ENCODE measurements at places on chromosomes 3 and 15.

DNA sequence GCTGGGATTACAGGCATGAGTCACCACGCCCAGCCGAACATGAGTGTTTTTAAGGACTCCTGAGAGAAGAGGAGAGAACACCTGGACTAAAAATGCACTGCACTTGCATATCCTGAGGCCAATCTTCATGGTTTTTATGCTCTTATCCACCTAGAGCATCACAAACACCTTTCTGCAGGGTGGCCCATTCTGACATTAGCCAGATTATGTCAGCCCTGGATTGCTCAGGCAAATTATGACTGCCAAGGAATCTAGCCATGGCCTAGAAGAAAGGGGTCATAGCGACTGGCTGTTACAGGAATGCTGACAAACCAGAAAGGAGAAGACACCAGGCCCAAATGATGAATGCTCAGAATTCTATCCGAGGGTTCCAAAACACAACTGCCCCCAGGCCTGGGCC lies 40.9 kb upstream of the HERC1 start:
- no peak for DNase-seq
- H3K4me1 ChIP-seq = no peaks in the 10 kb centered on the region
- H3K4me3 ChIP-seq = no peak overlapping the region
- no peaks in the 10 kb centered on the region for H3K27me3 ChIP-seq

- H3K36me3 ChIP-seq = no peaks in the 10 kb centered on the region
- H3K4me1 ChIP-seq = no peaks in the 10 kb centered on the region
- H3K27ac ChIP-seq = no peak overlapping the region
- no peaks in the 10 kb centered on the region for H3K27me3 ChIP-seq
- no peak for DNase-seq
These were observed 514.3 kb downstream of the PDCD6IP start for GRCh38 chr3:34312684-34313083.

DNA sequence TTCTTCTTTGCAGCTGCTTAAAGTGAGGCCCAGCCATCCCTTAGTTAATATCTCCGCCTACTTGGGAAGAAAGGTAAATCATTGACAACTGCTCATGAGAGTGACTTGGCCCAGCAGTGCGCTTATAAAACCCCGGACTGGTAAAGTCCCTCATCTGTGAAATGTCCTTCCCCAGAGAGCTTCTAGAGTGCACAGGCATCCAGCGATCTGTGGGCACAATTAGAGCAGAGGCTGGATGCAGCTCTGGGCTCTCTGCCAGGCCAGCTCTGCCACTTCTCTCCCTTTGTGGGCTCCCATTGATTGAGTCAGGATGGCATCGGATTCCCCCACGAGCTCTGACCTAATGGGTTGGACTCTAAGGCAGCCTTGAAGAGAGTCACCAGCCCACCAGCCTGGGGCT lies 219.0 kb upstream of the LINGO1 start:
- H3K4me3 ChIP-seq = no peak overlapping the region
- peaks cover 43% of the 10 kb centered on the region for H3K27me3 ChIP-seq
- no peak overlapping the region for H3K27ac ChIP-seq
- no peaks in the 10 kb centered on the region for H3K36me3 ChIP-seq
- DNase-seq = peak; percentile 81
- H3K4me1 ChIP-seq = peaks cover 8% of the 10 kb centered on the region

- no peak overlapping the region for H3K4me3 ChIP-seq
- no peak overlapping the region for H3K27ac ChIP-seq
- DNase-seq = no peak
These were observed 54.4 kb downstream of the ROPN1B start for GRCh38 chr3:126023390-126023789.

DNA sequence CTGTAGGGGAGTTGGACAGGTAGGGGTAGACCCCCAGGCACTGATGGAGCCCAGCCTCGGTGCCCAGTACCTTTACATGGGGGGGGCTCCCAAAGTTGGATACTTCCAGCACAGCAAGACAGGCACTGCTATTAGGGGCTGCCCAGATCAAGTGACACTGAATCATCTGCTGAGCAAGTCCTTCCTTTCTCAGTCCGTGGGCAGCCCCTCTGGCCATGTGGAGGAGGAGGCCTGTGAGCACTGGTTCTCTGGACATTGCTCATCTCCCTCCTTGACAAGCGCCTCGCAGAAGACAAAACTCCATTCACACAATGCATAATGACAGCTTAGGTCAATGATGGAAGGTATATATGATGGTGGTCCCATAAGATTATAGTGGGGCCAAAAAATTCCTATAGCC lies 35.7 kb downstream of the EEFSEC start:
- H3K27ac ChIP-seq = no peak overlapping the region
- no peak overlapping the region for H3K4me3 ChIP-seq
- no peak for DNase-seq
- H3K4me1 ChIP-seq = peaks cover 20% of the 10 kb centered on the region
- H3K36me3 ChIP-seq = no peaks in the 10 kb centered on the region
- no peaks in the 10 kb centered on the region for H3K27me3 ChIP-seq

DNA sequence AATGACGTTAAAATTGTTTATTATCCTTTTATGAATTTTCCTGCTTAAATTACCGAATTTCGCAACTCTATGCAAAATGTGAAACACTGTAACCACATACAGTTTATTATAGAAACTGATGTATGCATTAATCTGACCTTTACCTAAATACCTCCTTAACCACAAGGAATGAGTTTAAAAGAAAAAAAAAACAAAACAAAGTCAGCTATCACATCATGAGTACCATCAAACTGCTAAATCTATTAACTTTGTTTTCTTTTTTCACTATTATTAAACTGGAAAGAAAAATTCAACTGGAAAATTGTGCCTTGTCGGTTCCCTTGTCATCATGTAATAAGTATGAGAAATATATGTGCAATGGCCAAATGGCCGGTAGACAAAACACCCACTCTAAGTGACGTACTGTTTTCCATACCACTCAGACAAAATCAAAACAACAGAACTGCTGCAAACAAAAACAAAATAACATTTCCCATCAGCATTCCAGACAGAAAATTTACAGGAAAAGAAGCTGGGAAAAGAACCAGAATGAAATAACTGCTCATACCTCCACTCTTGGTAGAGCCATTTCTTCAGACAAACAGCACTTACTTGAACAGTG lies 415.3 kb downstream of the FOXP1 start:
- H3K4me3 ChIP-seq = no peak overlapping the region
- no peak for DNase-seq
- H3K27me3 ChIP-seq = no peaks in the 10 kb centered on the region
- peaks cover 38% of the 10 kb centered on the region for H3K4me1 ChIP-seq

DNA sequence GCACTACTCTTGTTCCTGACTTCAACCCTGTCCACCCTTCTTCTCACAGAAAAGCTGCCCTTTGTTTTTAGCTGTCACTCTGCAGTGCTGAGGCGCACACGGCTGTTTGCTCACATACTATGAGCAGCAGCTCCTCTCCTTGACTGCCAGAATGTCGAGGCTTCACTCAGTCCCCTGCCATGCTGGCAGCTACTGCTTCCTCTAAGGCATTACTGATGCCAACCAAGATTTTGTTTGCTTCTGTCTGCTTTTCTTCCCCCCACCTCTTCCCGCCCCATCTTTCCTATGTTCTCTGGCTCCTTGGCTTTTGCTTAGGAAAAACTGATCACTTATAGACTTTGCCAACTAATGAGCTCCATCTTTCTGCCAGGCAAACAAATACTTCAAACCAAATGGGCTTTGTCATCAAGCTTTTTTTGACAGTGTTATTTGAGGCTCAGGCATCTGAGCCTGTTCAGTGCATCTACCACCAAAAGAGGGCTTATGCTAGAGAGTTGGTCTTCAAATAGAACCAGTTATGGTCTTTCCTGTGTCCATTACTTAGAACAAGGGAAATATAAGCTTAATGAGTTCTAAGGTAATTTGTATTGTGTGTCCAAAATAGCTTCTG lies 81.0 kb downstream of the FBXL2 start:
- no peak overlapping the region for H3K27ac ChIP-seq
- peaks cover 12% of the 10 kb centered on the region for H3K4me1 ChIP-seq
- no peak overlapping the region for H3K4me3 ChIP-seq
- H3K27me3 ChIP-seq = no peaks in the 10 kb centered on the region
- DNase-seq = no peak

- DNase-seq = peak; percentile 40
- H3K36me3 ChIP-seq = no peaks in the 10 kb centered on the region
- no peaks in the 10 kb centered on the region for H3K27me3 ChIP-seq
These were observed 30.2 kb downstream of the KCNAB1 start for GRCh38 chr3:156150434-156151066.

GRCh38 chr3:177928172-177928873 lies 607.9 kb upstream of the KCNMB2 start:
- no peaks in the 10 kb centered on the region for H3K36me3 ChIP-seq
- no peaks in the 10 kb centered on the region for H3K27me3 ChIP-seq
- H3K4me3 ChIP-seq = no peak overlapping the region

DNA sequence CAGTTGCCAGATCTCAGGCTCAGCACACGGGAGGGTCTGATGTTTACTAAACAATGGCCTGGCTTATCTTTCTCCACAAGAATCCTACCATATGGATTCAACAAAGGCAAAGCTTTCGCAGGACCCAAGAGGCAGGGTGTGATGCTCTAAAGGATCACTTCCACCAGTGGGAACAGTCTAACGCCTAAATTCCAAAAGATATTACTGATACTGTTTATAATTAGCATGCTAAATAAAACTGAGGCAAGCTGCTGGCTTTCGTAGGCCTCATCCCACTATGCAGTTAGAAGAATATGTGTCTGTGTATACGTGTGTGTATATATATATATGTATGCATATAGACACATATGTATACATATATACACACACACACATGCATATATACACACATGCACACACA lies 22.3 kb downstream of the RORA start:
- no peaks in the 10 kb centered on the region for H3K4me1 ChIP-seq
- H3K27me3 ChIP-seq = no peaks in the 10 kb centered on the region
- no peak overlapping the region for H3K4me3 ChIP-seq
- H3K27ac ChIP-seq = no peak overlapping the region

GRCh38 chr15:45884289-45884688 lies 249.5 kb downstream of the SQOR start:
- no peaks in the 10 kb centered on the region for H3K27me3 ChIP-seq
- no peak for DNase-seq
- no peaks in the 10 kb centered on the region for H3K36me3 ChIP-seq
- H3K27ac ChIP-seq = no peak overlapping the region
- H3K4me3 ChIP-seq = no peak overlapping the region

DNA sequence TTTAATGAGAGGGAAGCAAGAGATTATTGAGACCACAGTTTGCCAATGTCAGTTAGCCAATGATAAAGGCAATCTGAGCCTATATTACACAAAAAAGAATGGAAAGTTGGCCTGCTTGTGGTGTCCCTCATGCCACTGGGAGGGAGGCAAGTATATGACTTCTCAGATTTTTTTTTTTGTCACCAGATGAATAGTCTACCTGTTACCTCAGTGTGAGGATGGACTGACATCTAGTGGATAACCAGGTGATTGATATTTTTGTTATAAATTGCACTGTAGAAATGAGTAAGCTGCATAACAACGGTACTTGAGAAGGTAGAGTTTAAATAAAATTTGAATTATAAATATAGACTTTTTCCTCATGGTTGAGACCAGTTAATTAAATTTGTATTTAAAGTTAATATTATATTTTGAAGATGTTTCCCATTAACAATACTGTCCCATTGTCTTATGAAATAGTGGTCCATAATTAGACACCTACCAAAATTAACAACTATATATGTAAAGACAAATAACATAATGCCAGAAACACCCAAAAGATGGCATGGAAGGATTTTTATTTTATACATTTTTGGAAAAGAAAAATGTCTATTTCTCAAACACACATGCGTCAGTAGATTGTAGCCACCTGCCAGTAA lies 237.8 kb upstream of the GADL1 start:
- no peaks in the 10 kb centered on the region for H3K4me1 ChIP-seq
- H3K4me3 ChIP-seq = no peak overlapping the region
- no peak overlapping the region for H3K27ac ChIP-seq
- no peaks in the 10 kb centered on the region for H3K27me3 ChIP-seq
